ENCODE measurements at places on chromosomes 7 and 10.
A peak's percentile ranks its signal among the peaks of the same experiment; 100 is the strongest.

DNA sequence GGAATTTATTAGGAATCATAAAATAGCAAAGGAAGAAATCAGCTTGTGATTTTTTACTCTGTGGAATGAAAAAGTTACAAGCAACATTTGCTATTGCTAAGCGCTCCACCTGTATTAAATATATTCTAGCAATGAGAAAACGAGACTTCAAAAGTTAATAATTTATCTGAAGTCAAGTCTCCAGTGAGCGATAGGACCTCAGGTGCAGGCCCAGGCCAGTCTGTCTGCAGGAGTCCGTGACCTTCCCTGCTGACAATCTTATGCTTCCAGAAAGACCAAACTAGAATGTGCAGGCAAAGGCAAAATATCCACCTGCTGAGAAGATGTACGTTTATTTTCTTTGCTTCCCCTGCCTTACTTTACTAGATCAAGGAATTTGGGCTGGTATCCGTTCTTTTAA lies 22.7 kb downstream of the MRC1 start:
- no peak for DNase-seq

DNA sequence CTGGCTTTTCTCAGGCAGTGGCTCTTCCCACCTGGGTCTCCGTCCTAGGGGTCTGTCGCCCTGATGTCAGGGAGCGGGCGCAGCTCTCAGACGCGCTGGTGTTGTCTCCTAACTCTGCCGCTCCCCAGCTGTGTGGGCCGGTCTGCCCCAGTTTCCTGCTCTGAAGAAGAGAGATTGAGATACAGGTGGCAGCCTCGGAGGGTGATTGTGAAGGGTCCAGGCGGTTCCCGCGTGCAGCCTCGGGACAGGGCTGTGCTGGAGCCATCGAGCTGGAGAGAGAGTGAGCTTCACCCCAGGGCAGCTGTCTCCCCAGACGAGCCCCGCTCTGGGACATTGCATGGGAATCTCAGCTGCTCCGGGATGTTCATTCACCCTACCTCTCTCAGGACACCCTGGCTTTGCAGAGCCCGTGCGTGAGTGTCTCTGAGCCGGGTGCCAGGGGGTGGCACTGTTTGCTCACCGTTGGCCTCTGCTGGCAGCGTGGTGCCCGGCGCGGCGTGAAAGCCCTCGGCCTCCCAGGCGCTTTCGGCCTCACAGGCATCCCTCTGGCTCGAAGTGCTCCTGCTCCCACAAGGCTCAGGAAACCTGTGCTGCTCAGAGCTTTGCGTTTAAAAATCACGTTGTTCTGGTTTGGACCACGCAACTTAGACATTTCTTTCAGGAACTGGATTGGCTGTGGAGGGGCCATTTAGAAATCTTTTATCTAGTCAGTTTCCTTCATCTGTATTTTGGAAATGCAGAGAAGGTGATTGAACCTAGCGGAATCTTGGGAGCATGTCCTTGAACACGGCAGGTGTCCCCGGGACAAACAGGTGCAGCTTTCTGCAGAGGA lies 33.8 kb upstream of the ZFAND2A start:
- DNase-seq, result peak; percentile 53

- DNase-seq, result no peak
Measured at GRCh38 chr10:78737883-78738856, 330.6 kb upstream of the ZMIZ1 start.

DNA sequence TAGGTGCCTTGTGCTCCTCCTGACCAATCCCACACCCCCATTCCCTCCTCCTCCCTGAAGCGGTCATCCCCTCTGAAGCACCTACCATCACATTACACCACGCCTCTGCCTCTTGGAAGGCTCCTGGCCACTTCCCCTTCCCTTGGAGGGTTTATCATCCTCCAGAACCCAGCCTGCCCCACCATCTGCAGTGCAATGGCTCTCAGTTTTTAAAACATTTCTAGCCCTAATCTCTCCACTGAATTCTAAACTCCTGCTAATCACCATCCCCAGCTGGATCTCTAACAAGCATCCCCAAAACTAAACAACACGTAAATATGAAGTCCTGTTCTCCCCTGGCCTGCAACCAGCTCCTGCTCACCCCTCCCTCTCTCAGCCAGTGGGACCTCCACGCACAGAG lies 70.6 kb downstream of the PIP4K2A start:
- DNase-seq, result no peak

GRCh38 chr10:106493751-106494150 lies 670.8 kb downstream of the SORCS1 start:
- DNase-seq, result no peak

DNA sequence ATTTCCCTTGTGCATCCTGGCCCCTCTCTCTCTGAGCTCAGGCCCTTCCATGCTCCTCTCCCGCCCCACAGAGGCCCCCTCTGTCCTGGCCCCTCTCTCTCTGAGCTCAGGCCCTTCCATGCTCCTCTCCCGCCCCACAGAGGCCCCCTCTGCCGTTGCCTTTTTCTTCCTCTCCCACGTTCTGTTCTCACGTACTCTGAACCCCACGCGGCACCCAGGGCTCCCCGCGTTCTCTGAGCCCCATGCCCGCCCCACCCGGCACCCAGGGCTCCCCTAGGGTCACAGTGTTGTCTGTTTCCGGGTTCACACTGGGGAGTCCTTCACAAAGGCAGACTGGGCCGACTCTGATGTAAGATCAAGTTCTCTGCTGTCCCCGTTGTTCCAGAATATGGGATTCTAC lies 336.8 kb downstream of the DNAJB6 start:
- DNase-seq, result no peak

DNA sequence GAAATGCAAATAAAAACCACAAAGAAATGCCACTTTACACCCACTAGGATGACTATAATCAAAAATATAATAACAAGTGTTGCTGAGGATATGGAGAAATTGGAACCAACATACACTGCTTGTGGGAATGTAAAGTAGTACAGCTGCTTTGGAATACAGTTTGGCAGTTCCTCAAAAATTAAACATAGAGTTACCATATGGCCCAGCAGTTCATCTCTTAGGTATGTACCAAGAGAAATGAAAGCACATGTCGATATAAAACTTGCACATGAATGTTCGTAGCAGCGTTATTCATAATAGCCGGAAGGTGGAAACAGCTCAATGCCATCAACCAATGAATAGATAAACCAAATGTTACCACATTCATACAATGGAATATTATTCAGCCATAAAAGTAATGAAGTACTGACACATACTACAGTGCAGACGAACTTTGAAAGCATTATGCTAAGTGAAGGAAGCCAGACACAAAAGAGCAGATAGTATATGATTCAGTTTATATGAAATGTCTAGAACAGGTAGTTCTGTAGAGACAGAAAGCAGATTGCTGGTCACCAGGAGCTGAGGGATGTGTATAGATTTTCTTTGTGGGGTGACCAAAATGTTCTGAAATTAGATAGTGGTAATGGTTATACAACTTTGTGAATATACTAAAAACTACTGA lies 12.4 kb downstream of the BCAP29 start:
- no peak for DNase-seq

DNA sequence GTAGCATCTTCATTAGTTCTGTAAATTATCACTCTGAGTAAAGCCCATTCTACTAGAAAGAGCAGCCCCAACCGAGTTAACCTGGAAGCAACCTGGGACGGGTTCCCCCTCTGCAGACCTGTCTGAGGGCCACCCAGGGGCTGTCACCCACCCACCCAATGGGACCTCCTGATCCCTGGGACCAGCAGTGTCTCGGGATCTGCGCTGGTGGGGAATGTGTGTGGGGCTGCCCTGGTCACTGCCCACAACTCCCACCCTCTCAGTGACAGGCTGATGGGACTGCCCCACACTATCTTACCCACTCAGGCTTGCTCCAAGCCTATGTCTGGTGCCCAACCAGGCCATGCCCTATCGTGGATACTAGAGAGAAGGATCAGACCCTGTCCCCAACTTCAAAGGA lies 215.0 kb downstream of the GRID1 start:
- DNase-seq, result no peak

DNA sequence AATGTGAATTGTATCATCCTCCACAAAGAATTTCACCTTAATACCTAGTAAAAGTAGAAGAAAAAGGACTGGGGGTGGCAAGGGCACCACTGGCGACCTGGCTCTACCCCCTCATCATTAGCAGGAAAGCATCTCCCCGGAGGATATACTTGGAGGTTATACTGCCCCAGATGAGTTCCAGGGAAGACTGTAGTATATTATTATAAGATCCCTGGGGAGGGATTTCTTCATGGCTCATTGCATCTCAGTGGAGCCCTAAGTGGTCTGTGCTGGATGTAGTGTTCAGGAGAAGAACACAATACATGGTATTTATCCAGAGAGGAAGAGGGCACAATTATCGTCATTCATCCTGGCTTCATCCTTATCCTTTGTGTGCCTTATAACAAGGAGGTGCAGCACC lies 14.2 kb upstream of the DYNC1I1 start:
- DNase-seq, result peak; percentile 91

DNA sequence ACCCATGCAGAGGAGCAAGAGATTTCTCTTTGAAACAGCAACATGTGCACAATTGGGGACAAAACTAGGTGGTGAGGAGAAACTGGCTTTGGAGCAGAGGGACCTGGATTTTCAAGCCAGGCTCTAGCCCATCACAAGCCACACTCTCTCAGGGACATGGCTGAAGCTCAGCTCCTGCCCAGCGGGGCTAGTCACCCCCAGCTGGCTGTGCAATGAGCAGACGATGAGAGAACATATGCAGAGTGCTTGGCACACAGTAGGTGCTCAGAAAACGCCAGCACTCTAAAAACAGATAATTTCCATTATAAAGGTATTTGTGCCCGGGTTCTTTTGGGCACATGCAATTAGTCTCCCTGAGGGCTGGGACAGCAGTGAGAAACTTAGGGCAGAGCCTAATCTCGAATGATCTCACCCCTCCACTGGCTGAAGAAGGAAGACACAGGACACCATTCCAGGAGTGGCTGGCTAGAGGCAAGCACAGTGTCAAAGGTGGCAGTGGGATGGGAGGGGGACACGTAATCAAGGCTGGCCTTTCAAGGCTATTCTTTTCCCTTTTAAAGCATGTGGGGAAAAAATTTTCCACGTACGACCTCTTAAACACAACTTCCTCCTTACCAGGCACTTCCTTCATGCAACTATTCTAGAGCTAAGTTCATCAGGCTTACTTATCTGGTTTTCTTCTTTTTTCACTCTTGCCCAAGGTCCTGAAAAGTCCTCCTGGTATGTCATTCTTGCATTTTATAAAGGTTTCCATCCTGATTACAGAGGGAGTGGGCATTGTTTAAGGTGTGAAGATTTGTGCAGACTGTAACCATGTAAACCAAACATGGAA lies 15.1 kb downstream of the FAM53B start:
- DNase-seq, result no peak

- no peak for DNase-seq
Measured at GRCh38 chr7:71665716-71666115, 533.8 kb downstream of the GALNT17 start.

DNA sequence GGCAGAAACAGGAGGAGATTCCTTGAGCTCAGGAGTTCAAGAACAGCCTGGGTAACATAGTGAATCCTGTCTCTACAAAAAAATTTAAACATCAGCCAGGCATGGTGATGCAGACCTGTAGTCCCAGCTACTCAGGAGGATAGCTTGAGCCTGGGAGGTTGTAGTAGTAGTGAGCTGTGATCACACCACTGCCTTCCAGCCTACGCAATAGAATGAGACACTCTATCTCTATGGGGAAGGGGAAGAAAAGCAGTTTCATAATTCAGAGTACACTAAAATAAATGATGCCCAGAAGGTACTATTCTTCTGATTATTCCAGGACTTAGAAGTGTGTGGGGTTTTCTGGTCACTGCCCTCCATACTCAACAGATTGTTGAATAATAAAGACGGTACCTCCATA lies 177.3 kb downstream of the KMT2E start:
- no peak for DNase-seq

GRCh38 chr7:36265680-36266079 lies 112.6 kb downstream of the EEPD1 start:
- no peak for DNase-seq

DNA sequence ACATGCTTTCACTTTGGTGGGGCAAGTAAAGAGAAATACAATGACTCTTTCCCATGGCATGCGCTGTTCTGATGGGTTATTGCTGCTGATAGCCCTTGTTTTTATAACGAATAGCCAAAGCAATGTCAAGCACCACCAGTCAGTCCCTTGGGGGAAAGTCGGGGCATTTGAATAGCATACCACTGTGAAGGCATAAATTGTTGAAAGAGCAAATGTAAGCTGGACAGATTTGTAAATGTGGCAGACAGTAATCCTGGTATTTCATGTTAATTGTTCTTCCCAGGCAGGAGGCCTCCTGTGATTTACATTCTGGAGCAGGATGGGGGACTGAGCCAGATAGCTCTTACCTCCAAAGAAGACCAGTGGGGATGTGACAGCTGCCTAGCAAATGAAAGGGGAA lies 293.3 kb downstream of the ADRA2A start:
- DNase-seq, result no peak

GRCh38 chr10:21649454-21649872 lies 115.4 kb downstream of the MLLT10 start:
- no peak for DNase-seq
